ENCODE measurements at places on chromosomes 2 and 18.

DNA sequence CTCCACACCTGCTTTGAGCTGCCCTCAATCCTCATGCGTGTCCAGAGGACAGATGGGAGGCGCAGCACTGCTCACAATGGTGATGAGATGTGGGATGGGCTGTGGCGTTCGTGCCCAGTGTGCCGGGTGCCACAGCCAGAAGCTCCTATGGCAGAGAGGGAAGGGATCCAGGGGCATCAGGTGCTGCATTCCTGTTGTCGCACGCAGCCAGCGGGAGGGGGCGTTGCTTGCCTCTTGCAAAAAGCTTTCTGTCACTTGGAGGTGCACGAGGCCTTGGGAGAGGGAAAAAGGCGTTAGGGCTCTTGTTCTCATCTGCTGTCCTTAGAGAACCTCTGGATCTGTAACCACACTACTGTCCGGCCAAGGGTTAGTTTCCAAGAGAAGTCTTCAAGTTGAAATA is 29.2 kb upstream of the ALLC start:
- DNase-seq: peak; percentile 28

DNA sequence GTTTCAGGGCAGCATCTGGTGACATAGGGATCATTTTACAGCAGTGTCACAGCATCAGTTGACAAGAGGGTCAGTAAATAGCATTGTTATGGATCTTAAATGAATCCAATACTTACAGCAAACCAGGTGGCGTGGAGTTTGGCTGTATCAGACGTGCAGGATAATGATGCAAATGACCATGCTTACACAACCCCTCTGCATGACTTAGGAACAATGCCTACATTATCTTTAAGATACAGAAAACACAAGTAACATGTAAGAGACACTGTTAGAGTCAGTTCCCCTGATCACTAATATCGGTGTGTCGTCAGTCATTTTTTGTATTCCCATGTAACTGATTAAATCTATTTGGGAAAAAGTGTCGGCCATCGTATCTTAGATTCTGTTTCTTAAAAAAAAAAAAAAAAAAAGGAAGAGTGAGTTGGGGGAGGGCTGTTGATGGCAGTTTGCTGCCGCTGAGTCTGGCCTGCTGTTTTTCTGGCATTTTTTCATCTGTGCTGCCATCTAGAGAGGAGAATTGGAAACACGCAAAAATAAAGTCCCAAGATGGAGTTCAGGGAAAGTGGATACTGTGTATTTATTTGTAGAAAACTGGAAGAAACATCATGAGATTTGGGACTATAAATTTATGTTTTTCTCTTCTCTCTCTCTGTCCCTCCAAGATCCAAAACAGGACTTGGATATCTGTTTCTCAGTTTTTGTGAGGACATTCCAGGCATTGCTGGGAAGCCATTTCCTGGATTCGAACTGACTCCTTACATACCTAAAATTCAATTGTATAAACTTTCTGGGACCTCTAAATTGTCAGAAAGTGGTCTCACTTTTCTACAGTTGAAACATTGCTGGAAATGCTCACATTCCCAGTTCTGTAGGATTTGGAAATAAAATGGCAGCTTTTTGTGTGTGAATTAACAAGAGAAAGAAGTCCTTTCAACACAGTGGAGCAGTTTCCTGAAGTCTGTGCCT is 60.3 kb upstream of the AGPS start:
- no peak for DNase-seq

DNA sequence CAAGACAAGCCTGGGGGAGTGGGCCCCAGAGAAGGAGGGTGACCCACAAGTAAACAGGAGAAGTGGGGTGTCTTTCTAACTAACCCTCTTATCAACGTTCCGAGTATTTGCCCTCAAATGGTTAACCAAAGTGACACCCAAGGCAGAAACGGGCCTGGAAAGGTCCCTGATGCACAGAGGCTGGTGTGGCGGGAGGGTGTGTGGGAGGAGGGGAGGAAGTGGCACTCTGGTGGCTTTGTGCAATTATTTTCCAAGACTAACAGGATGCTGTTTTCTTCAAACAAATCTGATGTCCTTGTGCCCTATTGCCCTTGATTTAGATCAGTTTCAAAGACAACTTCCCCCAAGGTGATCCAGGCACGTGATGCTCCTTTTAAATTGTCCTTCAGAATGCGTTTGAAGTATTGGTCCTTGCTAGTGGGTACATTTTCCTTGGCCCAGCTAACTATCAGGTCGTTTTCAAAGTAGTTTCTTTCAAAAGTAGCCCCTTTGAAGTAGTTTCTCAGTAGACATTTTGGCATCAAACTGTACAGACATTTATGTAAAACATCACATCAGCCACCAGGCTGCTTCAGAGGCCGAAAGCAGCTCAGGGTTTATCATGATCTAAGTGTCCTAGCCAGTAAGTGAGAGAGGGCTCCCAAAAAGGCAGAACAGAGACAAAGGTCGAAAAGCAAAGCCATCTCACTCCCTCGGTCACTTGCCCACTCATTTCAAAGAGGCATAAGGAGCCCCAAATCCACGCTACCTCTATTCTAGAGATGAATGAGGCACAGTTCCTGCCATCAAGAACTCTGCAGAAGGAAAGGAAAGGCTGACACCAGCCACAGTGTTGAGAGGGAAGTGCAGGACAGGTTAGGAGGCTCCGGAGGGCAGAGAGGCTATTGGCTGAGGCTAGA is 371.1 kb upstream of the ID2 start:
- no peak for DNase-seq

DNA sequence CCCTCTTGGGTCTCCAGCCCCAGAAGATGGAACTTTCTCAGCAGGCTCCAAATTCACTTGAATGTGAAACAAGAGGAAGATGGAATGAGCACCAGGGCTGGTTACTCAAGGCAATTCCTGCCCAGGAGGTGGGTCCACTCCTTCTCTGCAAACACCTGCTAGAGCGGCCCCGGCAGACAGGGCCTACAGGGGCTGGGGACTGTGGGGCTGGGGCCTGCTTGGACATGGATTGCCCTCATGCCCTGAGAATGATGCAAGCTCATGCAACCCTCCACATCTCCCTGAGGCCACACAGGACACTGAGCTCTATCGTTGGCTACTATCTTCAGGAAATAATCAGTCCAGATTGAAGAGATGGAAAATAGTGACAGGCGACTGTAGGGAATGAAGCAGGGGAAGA is 39.1 kb downstream of the TFCP2L1 start:
- DNase-seq: no peak
